ENCODE measurements at places on chromosomes 6 and 20.

- DNase-seq: no peak
Measured at GRCh38 chr20:15922556-15922955, 650.7 kb downstream of the KIF16B start.

- no peak for DNase-seq
Measured at GRCh38 chr6:150756173-150756572, 109.3 kb upstream of the MTHFD1L start.

- DNase-seq: no peak
Measured at GRCh38 chr6:63121166-63121565, 90.1 kb upstream of the FKBP1C start.

GRCh38 chr6:31829633-31830283 is 2.2 kb downstream of the HSPA1B start:
- DNase-seq: no peak

DNA sequence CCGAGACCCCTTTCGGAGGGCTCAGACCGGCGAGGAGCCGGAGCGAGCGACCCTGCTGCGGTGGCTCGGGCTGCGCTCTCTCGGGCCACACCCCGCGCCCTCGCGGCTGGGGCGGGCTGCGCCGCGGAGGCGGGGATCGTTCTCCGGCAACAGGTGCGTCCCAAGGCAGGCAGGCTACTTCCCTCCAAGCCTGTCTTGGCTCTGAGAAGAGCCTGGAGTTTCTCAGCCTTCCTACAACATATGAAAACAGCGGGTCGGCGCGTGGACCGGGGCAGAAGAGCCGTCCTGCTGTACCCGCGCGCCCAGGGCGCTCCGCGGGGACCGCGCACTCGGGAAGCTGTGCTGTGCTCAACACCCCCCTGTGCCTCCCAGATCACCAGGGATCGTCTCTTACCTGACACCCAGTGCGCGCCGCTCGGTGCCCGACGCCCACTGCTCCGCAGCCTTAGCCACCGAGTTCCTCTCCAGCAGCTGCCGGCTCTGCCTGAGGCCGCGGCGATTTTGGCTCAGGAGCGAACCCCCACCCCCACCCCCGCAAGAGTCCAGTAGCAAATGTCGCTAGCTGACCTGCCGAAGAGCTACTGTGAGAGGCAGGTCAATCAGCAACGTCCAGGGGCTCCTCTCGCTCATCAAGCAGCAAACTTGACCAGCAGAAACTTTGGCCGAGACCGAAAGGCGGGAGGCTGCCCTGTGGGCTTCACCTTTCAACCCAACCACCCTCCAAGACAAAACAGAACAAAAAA is 3.7 kb upstream of the OLIG3 start:
- DNase-seq: no peak

- DNase-seq: no peak
Measured at GRCh38 chr6:131001111-131001736, 61.8 kb downstream of the EPB41L2 start.

- no peak for DNase-seq
Measured at GRCh38 chr6:31158863-31159855, 770 bp downstream of the TCF19 start.

GRCh38 chr20:5192570-5193431 is 66.0 kb downstream of the CDS2 start:
- no peak for DNase-seq

DNA sequence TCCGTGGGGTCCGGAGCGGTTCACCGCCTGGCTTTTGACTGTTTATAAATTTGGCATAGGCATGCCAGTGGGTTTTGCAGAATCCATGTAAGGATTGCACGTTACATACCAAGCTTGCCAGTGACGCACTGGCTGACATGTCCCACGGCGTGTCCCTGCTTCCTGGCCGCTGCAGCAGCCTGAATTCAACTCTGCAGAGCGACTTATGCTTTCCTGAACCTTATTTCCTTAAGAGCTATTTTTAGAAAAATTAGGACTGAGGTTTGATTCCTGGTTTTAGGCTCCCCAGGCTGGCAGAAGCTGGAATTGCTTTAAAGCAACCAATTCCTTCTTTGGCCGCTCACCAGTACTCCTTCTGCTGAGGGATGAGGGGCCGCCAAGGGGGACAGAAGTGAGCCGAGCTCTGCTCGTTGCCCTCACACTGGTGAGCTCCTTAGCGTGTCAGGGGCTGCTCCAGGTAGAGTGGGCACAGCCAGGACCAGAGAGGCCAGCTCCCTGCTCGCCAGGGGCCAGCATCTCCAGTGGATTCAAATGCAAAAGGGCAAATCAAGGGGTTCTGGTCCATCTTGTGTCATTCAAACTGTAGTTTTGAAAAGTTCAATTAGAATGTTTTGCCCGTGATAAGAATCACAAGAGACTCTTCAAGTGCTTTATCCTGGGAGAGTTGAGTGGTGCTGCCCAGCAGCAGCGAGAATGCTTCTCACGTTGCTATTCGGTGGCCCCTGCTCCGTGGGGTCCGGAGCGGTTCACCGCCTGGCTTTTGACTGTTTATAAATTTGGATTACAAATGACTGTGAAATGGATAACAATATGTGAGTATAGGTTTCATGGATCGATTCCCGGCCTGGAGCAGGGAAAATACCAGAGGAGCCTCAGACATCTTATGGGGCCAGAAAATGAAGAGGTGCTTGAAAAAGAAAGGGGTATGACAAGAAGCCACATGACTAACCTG is 17.5 kb upstream of the IRF4 start:
- no peak for DNase-seq

GRCh38 chr20:15860850-15861249 is 712.4 kb downstream of the KIF16B start:
- no peak for DNase-seq

DNA sequence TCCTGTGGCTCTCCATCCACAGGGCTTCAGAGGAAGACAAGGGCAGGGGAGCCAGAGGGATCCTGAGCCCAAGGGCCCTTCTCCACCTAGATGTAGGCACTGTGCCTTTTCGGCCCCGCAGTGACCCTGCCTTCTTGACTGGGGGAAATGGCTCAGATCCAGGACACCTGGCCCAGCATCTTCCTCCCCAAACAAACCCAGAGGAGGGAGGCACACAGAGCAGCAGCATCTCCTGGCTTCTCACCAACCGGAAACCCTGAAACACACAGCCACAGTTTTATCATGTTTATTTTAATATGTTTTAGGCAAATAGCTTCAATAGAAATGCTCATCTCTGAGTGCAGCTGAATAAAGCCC is 84.5 kb upstream of the LRFN2 start:
- no peak for DNase-seq

GRCh38 chr20:1973601-1974440 is 20.0 kb downstream of the PDYN start:
- DNase-seq: no peak

GRCh38 chr6:83294676-83295075 is 101.5 kb downstream of the RWDD2A start:
- no peak for DNase-seq

- no peak for DNase-seq
Measured at GRCh38 chr6:56954403-56955170, at the start of gene BEND6. Gene BEND6 (plus strand): TSS chr6:56955107. CDS start chr6:56981811, 26,704 bp downstream.

- no peak for DNase-seq
Measured at GRCh38 chr6:135250234-135250633, 69.1 kb downstream of the MYB start.

GRCh38 chr20:3165473-3166337 is 6.0 kb upstream of the FASTKD5 start:
- DNase-seq: no peak

DNA sequence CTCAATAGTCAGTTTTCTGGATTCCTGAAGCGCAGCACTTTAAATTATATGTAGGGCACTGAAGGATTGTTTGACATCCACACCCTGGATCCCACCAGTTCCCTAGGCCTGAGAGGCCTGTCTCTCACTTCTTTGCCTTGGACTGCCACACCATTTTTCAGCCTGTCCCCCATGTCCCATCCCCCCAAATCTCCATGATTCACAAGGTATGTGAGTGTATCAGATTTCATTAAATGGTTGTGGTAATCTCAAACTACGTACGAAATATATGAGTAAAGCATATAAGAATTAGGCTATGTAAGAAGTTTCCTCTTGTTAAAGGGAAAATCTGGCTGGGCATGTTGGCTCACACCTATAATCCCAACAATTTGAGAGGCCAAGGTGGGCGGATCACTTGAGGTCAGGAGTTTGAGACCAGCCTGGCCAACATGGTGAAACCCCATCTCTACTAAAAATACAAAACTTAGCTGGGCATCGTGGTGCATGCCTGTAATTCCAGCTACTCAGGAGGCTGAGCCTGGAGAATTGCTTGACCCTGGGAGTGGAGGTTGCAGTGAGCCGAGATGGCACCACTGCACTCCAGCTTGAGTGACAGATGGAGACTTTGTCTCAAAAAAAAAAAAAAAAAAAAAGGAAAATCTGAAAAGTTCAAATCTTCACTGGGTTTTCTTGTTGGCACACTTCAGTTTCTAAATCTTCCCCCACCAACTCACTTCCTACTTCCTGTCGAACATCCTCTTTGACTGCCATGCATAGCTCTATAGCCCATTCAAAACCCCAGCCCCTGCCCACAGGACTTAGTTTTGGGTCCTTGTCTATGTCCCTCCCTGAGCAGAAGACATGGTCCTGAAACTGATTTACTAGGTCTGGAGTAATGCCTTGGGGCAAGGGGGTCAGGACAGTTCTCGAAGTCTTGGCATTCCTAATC is 97.3 kb upstream of the SHLD1 start:
- no peak for DNase-seq

GRCh38 chr6:163712566-163712961 is 298.0 kb downstream of the QKI start:
- DNase-seq: no peak

GRCh38 chr6:145631374-145631773 is 103.9 kb downstream of the EPM2A start:
- DNase-seq: no peak

GRCh38 chr6:28580475-28580874 is 54.8 kb downstream of the GPX5 start:
- no peak for DNase-seq

DNA sequence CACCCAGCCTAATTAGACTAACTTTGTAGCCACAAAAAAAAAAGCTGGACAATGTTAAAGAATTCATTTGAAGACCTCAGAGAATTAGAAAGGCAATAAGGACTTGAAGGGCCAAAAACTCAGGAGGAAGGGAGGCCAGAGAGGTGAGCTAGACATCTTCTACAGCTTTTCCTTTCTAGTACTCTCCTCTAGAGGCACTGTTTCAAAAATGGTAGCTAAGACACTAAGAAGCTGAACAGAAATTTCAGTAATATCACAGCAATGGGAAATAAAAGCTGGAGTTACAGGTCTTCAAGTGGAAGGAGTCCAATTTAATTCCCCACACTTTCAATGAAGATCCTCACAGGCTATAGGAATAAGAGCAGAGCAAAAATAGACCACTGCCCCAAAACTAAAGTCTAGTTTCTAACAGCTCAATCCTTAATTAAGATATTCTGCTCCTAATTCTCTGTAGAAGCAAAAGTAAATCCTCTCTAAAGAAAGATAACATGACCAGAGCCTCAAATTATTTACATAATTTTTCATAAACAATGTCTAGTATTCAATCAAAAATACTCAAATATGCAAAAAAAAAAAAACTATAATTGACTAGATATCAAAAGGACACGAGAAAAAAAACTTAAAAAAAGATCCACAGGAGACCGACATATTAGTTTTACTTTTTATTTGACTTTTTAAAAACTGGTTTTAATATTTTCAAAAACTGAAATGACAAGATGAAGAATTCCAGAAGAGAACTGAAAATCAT is 63.7 kb downstream of the RNGTT start:
- no peak for DNase-seq

- no peak for DNase-seq
Measured at GRCh38 chr6:155599561-155599960, 143.9 kb upstream of the NOX3 start.

DNA sequence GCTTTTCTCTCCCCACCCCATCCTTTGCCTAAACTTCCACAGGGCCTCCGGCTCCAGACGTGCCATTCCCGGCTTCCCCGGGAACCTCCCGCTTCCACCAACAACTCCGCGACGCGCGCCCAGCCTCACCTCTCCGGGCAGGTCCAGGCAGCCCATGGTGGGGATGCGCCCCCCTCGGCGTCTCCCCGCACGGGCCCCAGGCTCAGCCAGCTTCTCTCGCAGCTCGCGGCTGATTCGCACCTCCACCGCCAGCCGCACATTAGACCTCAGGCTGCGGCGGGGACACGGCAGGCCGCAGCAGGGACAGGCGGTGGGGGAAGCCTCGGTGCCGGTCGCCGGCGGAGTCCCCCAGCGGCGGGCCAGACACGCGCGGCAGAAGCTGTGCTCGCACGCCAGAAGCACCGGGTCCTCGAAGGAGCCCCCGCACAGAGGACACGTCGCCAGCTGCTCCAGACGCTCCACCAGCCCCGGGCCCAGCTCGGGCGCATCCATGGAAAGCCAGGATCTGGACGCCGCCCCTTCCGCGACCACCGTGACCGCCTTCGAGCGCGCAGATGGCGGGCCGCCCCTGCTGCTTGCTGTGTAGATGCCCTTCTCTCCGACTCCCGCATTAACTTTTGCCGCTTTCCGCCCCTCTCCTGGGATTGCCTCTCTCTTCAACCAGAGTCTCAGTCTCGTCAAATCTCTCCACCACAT is at the start of gene RNF39:
Gene RNF39 (minus strand): TSS at position 676 of the 696 bp plus-strand sequence. CDS start 184 bp downstream, at position 492.
- no peak for DNase-seq

DNA sequence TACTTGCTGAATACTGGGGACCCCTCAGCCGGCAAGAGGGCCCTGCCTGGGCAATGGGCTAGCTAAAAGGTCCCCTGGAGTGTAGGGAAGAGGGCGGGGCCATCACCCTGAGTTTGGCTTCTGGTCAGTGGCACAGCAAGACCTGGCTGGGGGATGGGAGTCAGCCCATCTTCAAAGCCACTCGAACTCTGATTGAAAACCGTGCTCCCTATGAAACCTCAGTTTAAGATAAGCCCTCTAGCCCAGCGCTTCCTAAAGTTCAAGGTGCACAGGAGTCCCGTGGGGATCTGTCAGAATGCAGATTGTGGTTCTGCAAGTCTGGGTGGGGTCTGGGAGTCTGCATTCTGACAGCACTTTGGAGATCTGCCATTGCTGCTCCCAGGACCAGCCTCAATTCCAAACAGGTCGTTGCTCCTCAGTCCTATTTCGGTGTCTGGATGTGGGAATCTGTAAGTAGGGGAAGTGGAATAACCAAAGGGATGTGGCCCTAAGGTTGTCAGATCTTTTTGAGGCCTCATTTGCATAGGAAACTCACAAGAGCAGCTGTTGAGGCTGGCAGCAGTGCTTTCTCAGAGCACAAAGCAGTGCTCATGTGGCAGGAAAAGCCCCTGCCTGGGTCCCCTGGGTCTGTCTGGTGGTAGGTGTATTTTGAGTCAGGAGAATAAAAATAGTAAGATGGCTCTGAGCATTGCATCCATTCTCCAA is 85.3 kb upstream of the SCP2D1 start:
- DNase-seq: no peak

GRCh38 chr6:12750416-12750815 is 33.8 kb downstream of the PHACTR1 start:
- no peak for DNase-seq

DNA sequence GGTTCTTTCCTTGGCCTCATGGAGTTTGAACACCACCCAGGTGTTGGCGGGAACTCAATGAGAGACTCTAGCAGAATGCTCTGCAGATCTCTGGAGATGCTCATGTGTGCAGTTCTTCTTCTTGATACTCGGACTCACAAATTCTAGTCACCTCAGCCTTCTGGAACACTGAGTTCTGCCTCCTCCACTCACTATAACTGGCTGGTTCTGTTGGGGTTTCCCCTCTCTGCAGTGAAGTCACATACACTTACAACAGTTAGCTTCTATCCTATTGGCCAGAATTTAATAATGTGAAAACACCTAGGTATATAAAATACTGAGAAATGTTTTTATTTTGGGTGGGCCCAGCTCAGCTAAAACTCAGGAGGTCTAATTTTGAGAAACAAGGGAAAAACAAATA is 109.6 kb upstream of the HIVEP1 start:
- no peak for DNase-seq

- DNase-seq: no peak
Measured at GRCh38 chr20:47354464-47354713, 2.1 kb downstream of the ZMYND8 start.

All from stimulated activated CD8-positive, alpha-beta memory T cell treated with anti-CD3 and anti-CD28 coated beads, Interleukin-4, amount 100 ng/mL, for 4 hours (primary cell).